Lung (tissue), 17 donors: ENCODE measurements at places on chromosomes 13 and 19.
A peak's percentile ranks its signal among the peaks of the same experiment; 100 is the strongest.

DNA sequence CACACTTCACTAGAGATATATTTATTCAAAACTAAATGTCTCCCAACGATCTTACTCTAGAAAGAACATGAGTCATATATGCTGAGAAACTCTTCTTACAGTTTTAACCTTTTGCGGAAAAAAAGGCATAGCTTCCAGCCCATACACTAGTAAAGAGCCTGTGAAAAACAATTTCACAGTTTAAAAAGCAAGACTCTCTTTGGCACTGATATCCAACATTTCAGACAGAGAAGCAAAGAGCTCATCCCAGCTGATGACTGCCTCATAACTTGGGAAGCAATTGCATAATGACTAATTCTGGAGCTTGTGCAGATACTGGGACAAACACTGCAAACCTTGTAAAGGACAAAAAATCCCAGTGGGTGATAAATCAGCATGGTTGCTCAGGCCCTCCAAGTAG is 88.0 kb downstream of the ENOX1 start:
- peak; percentile 73 for DNase-seq

- no peak for DNase-seq
Observed at GRCh38 chr13:110161112-110161882, 145.7 kb downstream of the COL4A1 start.

DNA sequence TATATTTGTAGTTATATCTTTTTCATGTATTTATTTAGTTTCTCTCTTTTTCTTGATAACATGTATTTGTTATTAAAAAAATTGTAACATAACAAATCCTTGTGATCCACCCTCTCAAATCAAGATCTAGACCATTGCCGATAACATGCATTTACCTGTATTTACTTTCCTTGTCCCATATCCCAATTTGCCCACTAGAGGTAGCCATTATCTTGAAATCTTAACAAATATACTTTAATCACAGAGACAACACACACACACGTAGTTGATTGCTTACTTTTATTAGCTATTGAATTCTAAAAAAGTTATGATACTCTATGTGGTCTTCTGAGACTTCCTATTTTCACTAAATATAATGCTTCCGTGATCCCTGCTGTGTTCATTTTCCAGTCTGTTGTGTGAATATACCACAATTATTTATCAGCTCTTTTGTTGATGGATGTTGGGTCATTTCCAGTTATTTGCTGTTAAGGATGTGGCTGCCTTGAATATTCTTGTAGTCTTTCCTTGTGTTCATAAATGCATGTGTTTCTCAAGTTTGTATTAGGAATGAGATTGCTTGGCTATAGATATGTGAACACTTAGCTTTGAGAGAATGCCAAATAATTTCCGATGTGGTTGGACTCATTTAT is 31.3 kb upstream of the ZMYM2 start:
- peak; percentile 15 for DNase-seq

DNA sequence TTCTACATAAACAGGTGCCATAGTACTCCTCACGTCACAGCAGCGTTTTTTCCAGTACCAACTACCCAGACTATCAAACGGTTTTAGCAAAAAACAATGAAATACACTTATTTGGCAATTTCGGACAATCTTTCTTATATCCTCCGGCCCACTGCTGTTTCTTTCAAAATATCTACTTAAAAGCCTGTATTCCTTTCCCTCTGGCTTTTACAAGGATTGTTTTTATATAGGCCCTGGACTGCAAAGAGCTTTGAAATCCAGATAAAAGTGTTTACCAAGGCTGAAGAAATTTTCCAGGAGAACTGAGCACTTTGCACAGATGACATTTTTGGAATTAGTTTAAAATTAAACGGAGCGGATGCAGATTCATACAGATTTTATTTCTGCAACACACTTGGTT is 255.9 kb upstream of the STARD13 start:
- DNase-seq = no peak

GRCh38 chr13:34004676-34005075 is 186.7 kb downstream of the RFC3 start:
- DNase-seq = no peak

- peak; percentile 43 for DNase-seq
Observed at GRCh38 chr19:16328824-16329482, 4.3 kb downstream of the KLF2 start.

DNA sequence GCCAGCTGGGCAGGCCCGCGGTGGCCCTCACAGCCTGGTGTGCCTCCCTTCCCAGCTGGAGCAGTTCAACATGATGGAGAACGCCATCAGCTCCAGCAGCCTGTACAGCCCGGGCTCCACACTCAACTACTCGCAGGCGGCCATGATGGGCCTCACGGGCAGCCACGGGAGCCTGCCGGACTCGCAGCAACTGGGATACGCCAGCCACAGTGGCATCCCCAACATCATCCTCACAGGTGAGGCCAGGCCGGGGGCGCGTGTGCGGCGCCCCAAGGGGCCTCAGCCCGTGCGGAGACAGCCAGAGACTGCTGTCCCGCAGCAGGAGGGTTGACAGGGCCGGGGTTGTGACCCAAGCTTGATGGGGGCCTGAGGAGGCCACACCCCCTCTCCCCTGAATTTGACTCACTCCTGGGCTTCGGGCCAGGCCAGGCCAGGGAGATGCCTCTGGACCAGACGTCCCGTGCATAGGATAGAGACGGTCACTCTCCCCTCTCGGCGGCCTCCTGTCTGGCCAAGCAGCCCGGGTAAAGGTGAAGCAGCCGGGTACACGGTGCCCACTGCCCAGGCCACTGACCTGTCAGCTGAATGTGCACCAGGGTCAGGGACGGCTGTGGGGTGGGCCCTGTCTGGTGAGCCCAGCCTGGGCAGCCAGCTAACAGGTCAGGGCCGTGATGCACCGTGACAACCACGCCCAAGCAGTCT is 15.4 kb downstream of the COMP start:
- no peak for DNase-seq

GRCh38 chr19:10018786-10019185 is 5.5 kb downstream of the RDH8 start:
- DNase-seq = no peak

DNA sequence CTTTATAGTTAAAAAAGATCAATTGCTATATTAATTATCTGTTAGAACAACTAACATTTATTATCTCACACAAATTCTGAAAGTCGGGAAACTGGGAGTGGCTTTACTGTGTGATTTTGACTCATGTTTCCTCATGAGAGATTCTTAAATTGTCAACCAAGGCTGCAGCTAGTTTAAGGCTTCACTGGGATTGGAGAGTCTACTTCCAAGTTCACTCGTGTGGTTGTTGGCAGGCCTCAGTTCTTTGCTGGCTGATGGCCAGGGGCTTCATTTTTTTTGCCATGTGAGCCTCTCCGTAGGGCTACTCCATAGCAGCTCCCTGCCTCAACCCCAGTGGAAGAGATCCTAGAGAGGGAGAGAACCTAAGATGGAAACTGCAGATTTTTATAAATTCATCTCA is 24.5 kb upstream of the LPAR6 start:
- DNase-seq = peak; percentile 83

GRCh38 chr19:42422901-42423461 is 4.2 kb downstream of the LIPE start:
- peak; percentile 74 for DNase-seq
